ENCODE measurements at places on chromosomes 4 and X.

- DNase-seq = no peak
These were observed 185.2 kb downstream of the ADAM29 start for GRCh38 chr4:175103403-175103802.

DNA sequence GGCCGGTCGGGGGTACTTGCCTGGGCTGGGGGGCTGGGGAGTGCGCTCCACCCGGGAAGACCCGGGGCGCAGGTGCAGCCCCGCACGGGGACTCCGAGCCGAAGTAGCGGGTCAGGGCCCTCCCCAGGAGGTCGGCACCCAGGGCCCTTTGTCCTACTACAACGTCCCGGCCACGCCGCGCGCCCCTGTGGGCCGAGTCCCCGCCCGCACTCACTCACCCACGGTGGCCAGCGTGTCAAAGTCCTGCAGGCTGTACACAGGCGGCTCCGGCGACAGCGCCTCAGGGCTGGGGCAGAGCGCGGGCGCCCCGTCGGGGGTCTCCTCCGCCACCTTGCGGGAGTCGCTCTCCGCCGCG lies 602 bp downstream of the PRKX start:
- no peak for DNase-seq

DNA sequence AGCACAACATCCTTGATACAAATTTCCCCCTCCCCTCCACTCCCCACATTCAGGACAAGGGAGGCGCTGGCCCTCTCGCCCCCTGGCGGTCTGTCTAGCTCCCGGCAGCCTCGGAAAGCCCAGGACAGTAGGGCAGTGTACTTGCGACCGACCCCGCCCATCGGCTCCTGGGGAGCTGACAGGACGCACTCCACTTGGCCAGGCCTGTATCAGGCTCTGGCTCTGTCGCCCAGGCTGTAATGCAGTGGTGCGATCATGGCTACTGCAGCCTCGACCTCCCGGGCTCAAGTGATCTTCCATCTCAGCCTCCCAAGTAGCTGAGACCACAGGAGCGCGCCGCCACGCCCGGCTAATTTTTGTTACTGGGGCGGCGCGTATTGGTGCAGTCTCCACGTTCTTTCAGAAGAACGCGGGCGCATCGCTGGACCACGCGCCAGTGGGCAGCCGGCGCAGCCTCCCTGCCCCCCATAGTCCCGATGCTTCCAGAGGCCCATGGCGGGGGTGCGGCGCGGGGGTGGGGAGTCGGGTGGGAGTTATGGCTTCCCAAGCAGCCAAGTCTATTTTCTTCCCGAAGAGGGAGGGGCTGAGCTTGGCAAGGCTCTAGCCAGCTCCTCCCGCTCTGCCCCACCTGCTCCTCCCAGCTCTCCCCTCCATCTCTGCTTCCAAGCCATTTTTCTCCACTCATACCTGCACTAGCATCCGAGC lies 7.8 kb upstream of the AKAP14 start:
- no peak for DNase-seq

DNA sequence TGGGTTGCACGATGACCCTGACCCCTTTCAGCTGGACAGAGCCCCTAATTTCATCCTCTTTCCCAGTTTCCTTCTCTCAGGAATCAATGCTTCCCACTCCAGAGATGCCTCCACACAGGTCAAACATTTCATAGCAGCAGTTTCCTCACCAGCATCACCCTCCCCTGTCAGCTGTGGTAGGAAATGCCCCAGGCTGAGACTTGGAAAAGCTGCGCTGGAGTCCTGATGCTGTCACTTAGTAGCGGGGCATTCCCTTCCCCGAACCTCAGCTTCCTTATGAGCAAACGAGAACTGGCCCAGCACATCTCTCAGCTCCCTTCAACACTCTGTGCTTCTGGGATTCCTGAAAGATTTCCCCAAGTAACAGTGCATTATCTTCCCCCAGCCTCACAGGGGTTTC lies 2.7 kb downstream of the GJB1 start:
- no peak for DNase-seq

- no peak for DNase-seq
These were observed 258.1 kb upstream of the NOCT start for GRCh38 chr4:138757432-138757831.

- no peak for DNase-seq
These were observed 12.8 kb upstream of the SCARB2 start for GRCh38 chr4:76226418-76226817.

DNA sequence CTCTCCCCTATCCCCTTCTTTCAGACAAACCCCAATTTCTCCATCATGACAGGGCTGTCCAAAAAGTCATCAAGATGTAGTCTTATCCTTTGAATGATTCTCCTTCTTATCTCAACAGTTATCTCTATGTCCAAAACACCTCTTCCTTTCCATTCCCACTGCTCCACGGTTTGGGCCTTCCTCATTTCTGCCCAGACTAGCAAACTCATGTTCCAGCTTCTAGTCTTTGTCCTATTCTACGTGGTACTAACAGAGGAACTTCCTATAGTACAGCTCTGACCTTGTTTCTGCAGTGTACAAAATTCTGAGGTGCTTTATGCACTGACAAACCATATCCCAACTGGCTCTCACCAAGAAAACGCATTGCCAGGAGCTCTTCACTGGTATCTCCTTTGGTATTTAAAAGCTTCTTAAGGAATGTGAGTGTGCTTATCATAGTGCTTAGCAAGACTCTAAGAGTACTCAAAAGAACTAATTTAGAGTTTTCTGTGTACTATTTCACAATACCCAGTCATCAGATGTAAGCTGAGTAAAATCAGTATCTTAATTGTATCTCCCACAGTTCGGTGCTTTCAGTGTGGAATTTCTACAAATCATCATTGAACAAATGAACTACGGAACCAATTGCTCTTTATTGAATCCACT lies 65.5 kb downstream of the MAML3 start:
- DNase-seq = no peak

DNA sequence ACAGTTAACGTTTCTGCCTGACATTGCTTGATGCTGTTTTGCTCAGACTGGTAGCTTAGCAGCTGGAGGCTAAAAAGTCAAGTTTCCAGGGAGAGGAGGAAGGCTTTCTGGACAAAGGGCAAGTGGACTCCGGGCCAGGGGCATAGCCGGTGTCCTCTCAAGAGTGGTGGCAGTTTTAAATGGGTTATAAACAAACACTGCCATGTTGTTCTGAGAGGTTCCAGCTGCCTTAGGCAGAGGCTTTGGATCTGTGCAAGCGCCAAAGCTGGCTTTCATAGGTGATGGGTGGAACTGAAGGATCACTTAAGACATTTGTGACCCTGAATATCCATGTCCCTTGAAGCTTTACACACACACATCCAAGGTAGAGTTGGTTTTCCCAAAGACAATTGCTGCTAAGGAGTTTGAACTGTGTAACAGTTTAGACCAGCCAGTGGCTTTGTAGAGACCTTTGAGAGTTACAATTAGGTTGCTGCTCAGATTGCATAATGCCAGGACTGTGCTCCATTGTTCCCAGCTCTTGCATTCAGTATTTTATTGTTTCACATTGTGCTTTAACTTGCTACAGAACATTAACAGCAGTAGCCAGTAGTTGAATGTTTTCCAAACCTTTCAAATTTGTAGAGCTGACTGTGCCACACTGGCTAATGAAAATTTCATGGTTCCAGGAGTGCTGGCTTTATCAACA lies 54.1 kb upstream of the AP1S2 start:
- DNase-seq = no peak

All from stimulated activated CD4-positive, alpha-beta T cell treated with anti-CD3 and anti-CD28 coated beads, Interleukin-2, amount 100 ng/mL, for 4 hours (primary cell).